Neuronal stem cell (in vitro differentiated cells): ENCODE measurements at places on chromosomes 7 and 10.
A peak's percentile ranks its signal among the peaks of the same experiment; 100 is the strongest.

DNA sequence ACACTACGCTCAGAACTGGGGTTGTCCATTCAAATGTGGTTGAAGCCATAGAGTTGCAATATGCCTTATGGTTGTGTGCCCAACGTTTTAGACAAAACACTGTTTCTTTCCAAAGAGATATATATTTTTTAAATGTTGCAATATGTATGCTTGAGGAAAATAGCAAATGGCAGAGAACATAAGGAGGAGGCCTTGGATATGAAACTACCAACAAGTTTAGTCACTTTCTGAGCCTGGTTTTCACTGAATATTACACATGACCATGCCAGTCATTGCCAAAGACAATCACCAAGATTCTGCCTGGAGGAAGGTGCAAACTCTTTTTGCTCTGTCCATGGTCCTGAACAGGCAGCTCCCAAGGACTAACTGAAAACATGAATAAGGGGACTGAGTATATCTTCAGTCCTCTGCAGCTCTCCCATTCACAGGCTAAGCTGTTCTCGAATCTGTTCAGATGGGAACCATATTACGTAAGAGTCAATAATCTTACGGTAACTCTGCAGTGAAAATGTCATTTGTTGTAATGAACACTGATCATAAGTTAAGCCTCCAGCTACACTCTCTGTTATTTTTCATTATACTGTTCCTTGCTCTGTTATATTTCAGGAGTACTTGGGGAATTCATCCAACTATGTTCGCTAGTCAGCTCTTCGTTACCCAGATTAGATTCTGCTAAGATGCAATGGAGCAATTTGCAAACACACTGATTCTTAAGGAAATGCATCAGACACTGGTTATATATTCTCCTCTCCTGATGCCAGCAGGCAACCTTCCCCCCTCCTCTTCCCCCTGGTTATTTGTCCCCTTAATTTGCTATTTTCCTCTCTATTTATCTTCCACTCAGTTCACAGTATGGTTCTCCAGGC, 90.7 kb upstream of the C1QL3 start:
- no peak overlapping the region for H3K4me3 ChIP-seq
- H3K4me1 ChIP-seq, result no peaks in the 10 kb centered on the region
- no peaks in the 10 kb centered on the region for H3K27me3 ChIP-seq
- DNase-seq, result peak; percentile 73

- no peak overlapping the region for H3K4me3 ChIP-seq
- no peaks in the 10 kb centered on the region for H3K27me3 ChIP-seq
- H3K27ac ChIP-seq, result no peak overlapping the region
- H3K4me1 ChIP-seq, result no peaks in the 10 kb centered on the region
- no peak for DNase-seq
These were observed 13.0 kb downstream of the OR9A2 start for GRCh38 chr7:143013893-143014292.

DNA sequence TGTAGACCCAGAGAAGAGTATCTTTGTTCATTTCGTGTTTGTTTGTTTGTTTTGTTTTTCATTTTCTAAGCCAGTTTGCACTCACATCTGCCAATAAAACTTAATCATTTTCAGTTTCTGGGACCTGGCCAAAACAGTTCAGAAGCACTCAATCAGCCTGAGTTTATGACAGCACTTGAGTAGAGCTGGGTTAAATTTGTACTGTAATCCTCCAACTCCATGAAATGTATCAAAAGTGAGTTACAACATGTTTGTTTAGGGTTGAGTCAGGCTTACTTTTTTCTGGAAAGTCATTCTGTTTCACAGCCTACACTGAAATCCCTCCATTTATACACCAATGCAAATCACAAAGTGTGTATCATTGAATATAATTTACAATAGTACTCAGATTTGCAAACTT, 91.9 kb downstream of the ZWINT start:
- H3K27ac ChIP-seq, result no peak overlapping the region
- H3K4me3 ChIP-seq, result no peak overlapping the region
- H3K27me3 ChIP-seq, result no peaks in the 10 kb centered on the region
- DNase-seq, result no peak

DNA sequence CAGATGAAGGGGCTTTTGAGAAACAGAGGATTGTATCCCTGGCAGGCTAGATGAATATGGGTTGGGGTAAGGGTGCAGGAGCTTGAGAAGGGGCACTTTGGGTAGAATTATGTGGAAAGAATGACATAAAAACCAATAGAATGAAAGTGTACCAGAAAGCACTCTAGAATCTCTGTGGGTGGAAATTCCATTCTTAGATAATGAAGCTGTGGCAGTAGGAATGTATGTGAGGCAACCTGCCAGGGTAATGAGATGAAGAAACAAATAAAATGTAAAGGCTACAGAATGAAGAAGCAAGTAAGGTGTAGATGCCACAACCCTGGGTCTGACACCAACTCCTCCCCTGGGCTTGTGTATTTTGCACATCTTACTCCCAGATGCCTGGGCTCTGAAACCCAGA, 16.8 kb downstream of the NOBOX start:
- no peak overlapping the region for H3K27ac ChIP-seq
- DNase-seq, result no peak
- no peak overlapping the region for H3K4me3 ChIP-seq
- H3K27me3 ChIP-seq, result no peaks in the 10 kb centered on the region
- no peaks in the 10 kb centered on the region for H3K36me3 ChIP-seq

- H3K27me3 ChIP-seq, result no peaks in the 10 kb centered on the region
- H3K27ac ChIP-seq, result no peak overlapping the region
- no peak for DNase-seq
- H3K4me1 ChIP-seq, result peaks cover 3% of the 10 kb centered on the region
- peaks cover 2% of the 10 kb centered on the region for H3K36me3 ChIP-seq
- H3K4me3 ChIP-seq, result no peak overlapping the region
These were observed 176.7 kb downstream of the SFMBT2 start for GRCh38 chr10:7234109-7234508.

GRCh38 chr10:29081951-29082685, 206.8 kb upstream of the LYZL1 start:
- no peaks in the 10 kb centered on the region for H3K27me3 ChIP-seq
- H3K36me3 ChIP-seq, result no peaks in the 10 kb centered on the region
- no peak overlapping the region for H3K27ac ChIP-seq
- H3K4me3 ChIP-seq, result no peak overlapping the region
- no peak for DNase-seq
- H3K4me1 ChIP-seq, result no peaks in the 10 kb centered on the region

DNA sequence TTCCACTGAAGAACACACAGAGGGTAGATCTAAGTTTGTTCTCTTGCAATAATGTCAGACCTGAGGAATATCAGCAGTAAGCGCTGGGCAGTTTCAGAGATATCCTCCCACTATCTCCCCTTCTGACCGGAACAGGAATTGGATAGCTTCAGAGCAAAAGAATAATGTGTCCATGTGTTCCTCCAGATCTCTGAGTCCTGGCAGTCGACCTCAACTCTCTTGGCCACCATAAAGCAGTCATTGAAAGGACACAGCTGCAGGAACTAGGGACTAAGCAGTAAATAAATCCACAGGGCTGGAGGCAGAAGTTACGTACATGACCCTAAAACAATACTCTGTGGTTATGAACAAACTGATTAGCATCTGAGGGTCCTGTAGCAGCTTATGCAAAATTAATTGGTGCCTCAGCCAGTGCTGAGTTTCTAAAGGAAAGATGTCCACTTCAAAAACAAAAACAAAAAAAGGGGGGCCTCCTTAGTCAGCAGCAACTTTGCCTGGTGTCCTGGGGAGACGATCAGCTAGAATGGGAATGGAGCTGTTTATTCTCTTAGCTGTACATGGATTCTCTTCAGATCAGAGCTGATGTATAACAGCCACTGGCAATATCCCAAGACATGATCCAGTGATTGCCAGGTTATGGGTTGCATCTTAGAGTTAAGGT, 6.4 kb upstream of the PRTFDC1 start:
- peaks cover 21% of the 10 kb centered on the region for H3K4me1 ChIP-seq
- H3K27ac ChIP-seq, result no peak overlapping the region

GRCh38 chr7:77838929-77839491, 40.4 kb downstream of the PHTF2 start:
- no peaks in the 10 kb centered on the region for H3K27me3 ChIP-seq
- no peak overlapping the region for H3K4me3 ChIP-seq
- DNase-seq, result no peak
- no peak overlapping the region for H3K27ac ChIP-seq
- H3K4me1 ChIP-seq, result no peaks in the 10 kb centered on the region

- H3K27ac ChIP-seq, result no peak overlapping the region
- no peak for DNase-seq
- no peaks in the 10 kb centered on the region for H3K36me3 ChIP-seq
- no peaks in the 10 kb centered on the region for H3K4me1 ChIP-seq
These were observed 98.0 kb downstream of the TMEM26 start for GRCh38 chr10:61355211-61355610.

GRCh38 chr7:140084972-140085371, 22.2 kb upstream of the PARP12 start:
- H3K4me1 ChIP-seq, result no peaks in the 10 kb centered on the region
- H3K27ac ChIP-seq, result no peak overlapping the region
- DNase-seq, result no peak

DNA sequence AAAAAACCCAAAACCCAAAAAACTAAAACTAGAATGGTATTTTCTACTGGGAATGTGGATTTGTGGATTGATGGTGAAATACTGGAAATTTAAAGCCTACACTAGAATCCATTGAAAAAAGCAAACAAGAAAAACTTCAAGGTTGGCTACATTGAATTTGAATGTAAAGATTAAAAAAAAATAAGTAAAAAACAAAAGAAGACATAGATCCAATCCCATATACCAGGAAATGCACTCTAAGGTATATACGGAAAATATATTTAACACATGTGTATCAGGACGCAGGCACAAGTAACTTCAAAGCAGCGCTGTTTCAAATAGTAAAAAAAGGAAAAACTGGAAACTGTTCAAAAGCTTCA, 754 bp upstream of the BBS9 start:
- H3K36me3 ChIP-seq, result no peaks in the 10 kb centered on the region
- no peaks in the 10 kb centered on the region for H3K4me1 ChIP-seq
- H3K4me3 ChIP-seq, result peak overlapping the region; percentile 57

GRCh38 chr7:40885503-40885902, 750.7 kb downstream of the SUGCT start:
- H3K4me1 ChIP-seq, result no peaks in the 10 kb centered on the region
- H3K4me3 ChIP-seq, result no peak overlapping the region
- DNase-seq, result no peak
- no peaks in the 10 kb centered on the region for H3K27me3 ChIP-seq
- H3K27ac ChIP-seq, result no peak overlapping the region

GRCh38 chr7:138616085-138616484, 85.1 kb downstream of the SVOPL start:
- no peak overlapping the region for H3K27ac ChIP-seq
- no peaks in the 10 kb centered on the region for H3K4me1 ChIP-seq
- no peak overlapping the region for H3K4me3 ChIP-seq
- DNase-seq, result no peak

- H3K4me3 ChIP-seq, result no peak overlapping the region
- no peaks in the 10 kb centered on the region for H3K4me1 ChIP-seq
- no peaks in the 10 kb centered on the region for H3K27me3 ChIP-seq
- peak; percentile 4 for DNase-seq
These were observed 18.1 kb downstream of the HACD1 start for GRCh38 chr10:17599089-17599488.

DNA sequence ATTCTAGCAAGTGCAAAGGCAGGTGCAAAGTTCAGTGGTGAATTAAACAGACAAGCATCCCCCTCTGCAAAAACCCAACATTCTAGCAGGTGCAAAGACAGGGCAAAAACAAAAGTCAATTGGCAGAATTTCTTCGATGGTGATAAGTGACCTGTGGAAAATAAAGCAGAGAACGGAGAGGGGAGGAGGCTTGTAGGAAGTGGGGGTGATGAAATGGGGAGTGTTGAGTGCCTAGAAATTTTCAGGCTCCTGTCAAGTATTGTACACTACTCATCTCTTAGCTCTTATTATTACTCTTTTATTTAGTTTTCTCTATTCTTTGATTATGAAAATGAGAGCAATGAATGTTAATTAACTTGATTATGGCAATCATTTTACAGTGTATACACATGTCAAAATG, 2.4 kb upstream of the CD36 start:
- no peak for DNase-seq
- no peak overlapping the region for H3K4me3 ChIP-seq
- H3K36me3 ChIP-seq, result no peaks in the 10 kb centered on the region
- no peaks in the 10 kb centered on the region for H3K27me3 ChIP-seq
- peaks cover 3% of the 10 kb centered on the region for H3K4me1 ChIP-seq
- no peak overlapping the region for H3K27ac ChIP-seq

DNA sequence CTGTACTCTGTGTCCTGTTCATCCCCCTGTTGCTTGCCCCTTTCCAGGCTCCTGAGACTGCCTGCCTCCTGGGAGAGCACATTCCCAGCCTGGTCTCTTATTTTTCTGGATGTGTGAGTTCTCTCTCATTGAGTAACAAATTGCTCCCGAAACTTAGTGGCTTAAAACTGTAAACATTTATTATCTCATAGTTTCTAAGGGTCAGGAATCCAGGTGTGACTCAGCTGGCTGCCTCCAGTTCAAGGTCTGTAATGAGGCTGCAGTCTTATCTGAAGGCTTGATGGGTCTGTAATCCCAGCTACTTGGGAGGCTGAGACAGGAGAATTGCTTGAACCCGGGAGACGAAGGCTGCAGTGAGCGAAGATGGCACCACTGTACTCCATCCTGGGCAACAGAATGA, 53.6 kb upstream of the PRR15 start:
- H3K4me1 ChIP-seq, result no peaks in the 10 kb centered on the region
- no peaks in the 10 kb centered on the region for H3K27me3 ChIP-seq
- no peaks in the 10 kb centered on the region for H3K36me3 ChIP-seq
- DNase-seq, result no peak

- H3K27ac ChIP-seq, result no peak overlapping the region
- H3K36me3 ChIP-seq, result no peaks in the 10 kb centered on the region
- no peak for DNase-seq
- no peak overlapping the region for H3K4me3 ChIP-seq
- no peaks in the 10 kb centered on the region for H3K4me1 ChIP-seq
- H3K27me3 ChIP-seq, result no peaks in the 10 kb centered on the region
These were observed 216.9 kb upstream of the FERD3L start for GRCh38 chr7:19362099-19362498.

DNA sequence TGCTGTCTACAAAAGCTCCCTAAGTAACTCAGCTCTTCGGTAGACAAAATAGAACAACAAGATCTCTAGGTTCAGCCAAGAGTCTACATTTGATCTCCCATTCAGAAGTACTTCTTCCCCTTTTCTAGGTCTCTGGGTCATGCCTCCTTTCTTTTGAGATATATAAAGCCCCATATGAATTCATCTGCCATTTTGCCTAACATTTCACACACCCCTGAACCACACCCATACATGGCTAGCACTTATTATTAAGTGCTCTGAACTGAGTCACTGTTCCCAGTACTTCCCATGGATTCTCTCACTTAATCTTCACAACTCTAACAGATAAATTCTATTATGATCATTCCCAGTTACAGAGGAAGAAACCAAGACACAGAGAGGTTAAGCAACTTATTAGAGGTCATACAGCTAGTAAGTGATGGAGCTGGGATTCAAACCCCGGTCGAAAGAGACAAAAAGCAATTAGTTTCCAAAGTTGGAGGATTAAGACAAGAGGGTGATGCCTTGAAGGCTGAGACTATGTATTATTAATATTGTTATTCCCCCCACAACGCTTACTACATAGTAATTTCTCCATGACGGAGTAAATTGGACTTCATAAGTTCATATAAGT, 17.3 kb downstream of the MYOF start:
- no peak overlapping the region for H3K27ac ChIP-seq
- H3K36me3 ChIP-seq, result no peaks in the 10 kb centered on the region
- no peak overlapping the region for H3K4me3 ChIP-seq
- H3K27me3 ChIP-seq, result no peaks in the 10 kb centered on the region
